Small intestine (tissue), 16 donors: ENCODE measurements at places on chromosomes 1 and 21. TPM values are rescaled to one million over a fixed set of nuclear protein-coding genes. Genes with fewer than 3 reads are reported as not detected.

Gene CAPN8
- 10.0 TPM for polyA plus RNA-seq

Gene HLX
- polyA plus RNA-seq: 0.45 TPM

Gene AMY1A
- not detected for polyA plus RNA-seq

Gene PIK3CD
- 16.8 TPM for polyA plus RNA-seq

Gene LHX4
- 0.22 TPM for polyA plus RNA-seq

Gene AKR7A3
- polyA plus RNA-seq: 3.4 TPM

Gene FAM163A
- polyA plus RNA-seq: 1.6 TPM

Gene B3GALT5
- polyA plus RNA-seq: 19.5 TPM

Gene RNF2
- 24.8 TPM for polyA plus RNA-seq

Gene OR2M7
- polyA plus RNA-seq: not detected

Gene PTPN14
- 5.8 TPM for polyA plus RNA-seq

Gene GSTM4
- polyA plus RNA-seq: 217 TPM

Gene AK5
- polyA plus RNA-seq: 2.6 TPM

Gene TMEM52
- 4.1 TPM for polyA plus RNA-seq

Gene GPR25
- 0.07 TPM for polyA plus RNA-seq

Gene PLOD1
- 43.2 TPM for polyA plus RNA-seq
